ENCODE measurements at places on chromosomes 6 and 20.

DNA sequence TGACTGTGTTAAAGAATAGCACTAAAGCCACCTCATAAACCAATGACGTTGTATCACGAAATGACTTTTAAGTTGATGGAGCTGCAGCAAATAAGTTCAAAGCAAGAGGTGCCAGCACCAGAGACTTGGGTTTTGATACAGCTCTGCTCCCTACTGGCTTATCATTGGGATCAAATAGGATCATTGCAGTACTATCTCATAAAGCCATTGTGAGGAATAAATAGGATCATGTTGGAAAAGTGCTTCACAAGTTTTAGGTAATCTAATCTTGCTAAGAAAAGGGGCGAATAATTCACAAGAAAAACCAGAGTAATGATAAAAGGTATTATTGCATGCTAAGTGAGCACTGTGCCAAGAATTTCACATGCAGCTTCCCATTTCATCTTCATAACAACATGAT lies 10.4 kb upstream of the CEP85L start:
- DNase-seq: no peak

- DNase-seq: no peak
Observed at GRCh38 chr20:47944682-47945081, 159.4 kb upstream of the SULF2 start.

GRCh38 chr6:108526739-108527174 lies 34.0 kb upstream of the FOXO3 start:
- DNase-seq: no peak

- no peak for DNase-seq
Observed at GRCh38 chr20:1538655-1539054, 18.9 kb downstream of the SIRPD start.

DNA sequence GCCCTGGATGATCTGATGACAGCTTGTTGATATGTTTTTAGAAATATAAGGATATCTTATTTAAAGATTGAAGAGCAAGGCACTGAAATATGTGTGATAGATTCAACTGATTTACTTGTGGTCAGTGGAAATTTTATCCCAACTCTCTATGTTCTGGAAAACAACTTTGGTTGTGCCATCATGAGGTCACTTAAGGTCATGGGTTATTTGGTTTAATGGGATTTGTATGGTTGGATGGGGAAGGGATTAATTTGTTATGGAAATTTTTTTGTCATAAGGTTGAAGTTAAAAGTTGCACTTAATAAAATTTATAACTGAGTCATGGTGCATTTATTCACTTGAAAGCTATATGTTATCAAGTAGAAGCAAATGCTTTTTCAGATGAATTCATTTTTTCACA lies 214.3 kb upstream of the LAMP5 start:
- no peak for DNase-seq

GRCh38 chr6:77463861-77464494 lies 687 bp upstream of the HTR1B start:
- no peak for DNase-seq

DNA sequence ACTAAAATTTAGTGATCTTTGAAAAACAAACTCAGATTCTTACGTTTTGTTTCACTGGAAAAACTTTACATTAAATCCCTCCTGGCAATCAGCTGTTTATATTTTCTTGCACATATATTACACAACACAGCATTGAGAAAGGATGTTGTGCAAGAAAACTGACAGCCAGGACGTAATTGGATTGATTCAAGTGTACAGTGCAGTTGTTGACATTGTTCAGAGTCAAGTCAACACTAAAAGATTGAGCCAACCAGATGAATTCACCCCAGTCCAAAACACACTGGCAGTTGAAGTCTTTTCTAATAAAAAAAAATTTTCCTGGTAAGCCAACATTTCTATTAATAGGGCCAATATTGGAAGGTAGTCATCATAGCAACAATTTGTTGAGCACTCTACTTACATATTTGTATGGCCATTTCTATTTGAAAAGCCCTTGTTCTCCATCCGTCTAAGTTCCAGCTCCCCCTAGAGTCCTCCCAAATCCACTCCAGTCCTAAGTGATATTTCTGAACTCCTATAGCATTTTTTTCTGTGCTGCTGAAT lies 20.9 kb upstream of the VNN1 start:
- DNase-seq: no peak

GRCh38 chr6:133108419-133108818 lies 132.7 kb upstream of the EYA4 start:
- DNase-seq: no peak

DNA sequence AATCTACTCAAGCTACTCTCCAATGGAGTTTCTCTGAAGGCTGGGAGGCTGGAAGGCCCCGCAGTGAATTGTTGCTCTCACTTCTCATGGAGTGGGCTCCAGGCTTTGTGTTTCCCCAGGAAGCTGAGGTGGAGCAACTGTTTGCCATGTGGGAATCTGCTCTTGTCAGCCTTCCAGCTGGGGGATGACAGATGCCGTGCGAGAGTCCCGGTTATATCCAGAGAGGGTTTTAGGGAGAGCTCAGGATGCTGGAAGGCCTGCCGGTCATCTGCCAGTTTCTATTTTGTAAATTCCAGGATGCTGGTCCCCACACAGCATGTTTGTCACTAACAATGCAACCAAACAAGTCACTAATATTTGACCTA lies 98.2 kb upstream of the NAA20 start:
- DNase-seq: no peak

- DNase-seq: no peak
Observed at GRCh38 chr6:100343316-100344077, 121.2 kb downstream of the SIM1 start.

DNA sequence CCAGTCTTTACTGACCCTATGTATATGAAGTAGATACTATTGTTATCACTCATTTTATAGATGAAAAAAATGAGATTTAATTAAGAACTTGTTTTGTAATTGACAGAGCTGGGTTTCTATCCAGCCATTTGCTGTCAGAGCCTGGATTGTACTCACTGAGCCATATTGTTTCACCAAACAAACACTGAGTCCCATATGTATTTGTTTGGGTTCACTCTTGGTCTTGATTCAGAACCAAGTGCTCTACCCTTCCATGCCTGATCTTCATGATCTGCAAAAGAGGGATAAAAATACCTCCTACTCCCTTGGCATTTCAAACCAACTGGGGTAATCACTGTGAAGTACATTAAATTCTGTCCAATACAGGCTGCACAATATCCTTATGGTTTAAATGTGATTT lies 52.4 kb downstream of the OPN5 start:
- no peak for DNase-seq

DNA sequence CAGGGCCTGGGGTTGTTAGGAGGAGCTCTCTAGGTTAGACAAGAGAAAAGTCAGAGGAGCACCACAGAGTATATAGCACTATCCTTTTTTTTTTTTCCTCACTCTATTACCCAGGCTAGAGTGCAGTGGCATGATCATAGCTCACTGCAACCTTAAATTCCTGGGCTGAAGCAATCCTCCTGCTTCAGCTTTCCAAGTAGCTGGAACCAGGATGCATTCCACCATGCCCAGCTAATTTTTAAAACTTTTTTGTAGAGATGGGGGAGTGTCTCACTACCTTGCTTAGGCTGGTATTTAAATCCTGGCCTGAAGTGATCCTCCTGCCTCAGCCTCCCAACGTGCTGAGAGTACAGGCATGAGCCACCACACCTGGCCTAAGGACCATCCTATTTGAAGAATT lies 19.3 kb upstream of the AKIRIN2 start:
- DNase-seq: no peak

DNA sequence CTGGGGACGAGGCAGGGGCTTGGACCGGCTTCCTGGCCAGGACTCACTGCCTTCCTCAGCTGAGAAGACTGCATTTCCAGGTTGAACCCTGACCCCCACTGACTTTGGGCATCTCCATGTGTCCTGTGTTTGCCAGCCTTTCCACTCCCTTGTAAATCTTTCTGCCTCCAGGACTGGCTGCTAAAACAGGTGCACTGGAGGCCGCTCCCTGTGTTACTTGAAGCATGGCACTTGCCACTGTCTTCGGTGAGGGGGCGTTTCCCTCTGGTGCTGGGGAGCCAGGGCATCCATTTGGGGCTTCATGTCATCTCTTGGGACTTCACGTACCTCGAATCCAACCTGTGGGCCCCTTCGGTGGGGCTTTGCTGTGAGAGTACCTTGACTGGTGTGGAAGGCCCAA lies 6.7 kb upstream of the RBM38 start:
- no peak for DNase-seq

DNA sequence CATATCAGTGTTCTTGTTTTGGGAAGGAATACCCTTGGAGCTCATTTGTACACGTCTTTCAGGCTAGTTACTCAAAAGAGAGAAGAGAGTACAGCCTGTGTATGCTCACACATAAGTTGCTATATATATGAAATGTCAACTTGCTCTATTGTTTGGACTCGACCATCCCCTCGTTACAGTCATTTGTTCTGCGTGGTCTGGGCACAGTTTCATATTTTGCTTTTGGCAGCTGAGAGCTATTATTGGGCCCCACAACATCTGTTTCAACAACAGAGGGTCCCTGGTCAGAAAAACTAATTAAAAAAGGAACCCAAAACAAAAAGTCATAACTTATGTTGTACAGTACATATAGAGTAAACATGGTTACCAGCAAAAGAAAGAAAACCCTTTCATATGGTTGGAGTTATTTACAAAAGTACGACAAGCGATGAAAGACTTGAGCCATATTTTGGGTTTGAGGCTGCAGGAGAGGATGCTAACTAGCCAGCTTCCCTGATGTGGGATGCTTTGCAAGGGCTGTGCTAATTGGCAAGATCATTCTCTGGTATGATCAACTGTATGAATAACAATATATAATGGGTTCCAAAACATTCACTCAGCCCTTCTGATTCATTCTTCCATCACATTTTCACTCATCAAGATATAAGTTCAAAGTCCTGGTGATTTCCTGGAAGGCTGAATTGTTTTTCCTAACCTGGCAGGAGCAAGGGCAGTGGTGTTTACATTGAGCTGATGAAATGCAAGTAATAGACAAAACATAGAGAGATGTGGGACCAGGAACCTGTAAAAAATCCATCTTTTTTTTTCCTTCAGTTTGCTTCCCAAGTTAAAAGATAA lies 137.9 kb downstream of the RPS12 start:
- DNase-seq: no peak

GRCh38 chr20:20528861-20529260 lies 161.0 kb downstream of the INSM1 start:
- no peak for DNase-seq

GRCh38 chr20:53657732-53658131 lies 64.1 kb upstream of the ZNF217 start:
- no peak for DNase-seq

DNA sequence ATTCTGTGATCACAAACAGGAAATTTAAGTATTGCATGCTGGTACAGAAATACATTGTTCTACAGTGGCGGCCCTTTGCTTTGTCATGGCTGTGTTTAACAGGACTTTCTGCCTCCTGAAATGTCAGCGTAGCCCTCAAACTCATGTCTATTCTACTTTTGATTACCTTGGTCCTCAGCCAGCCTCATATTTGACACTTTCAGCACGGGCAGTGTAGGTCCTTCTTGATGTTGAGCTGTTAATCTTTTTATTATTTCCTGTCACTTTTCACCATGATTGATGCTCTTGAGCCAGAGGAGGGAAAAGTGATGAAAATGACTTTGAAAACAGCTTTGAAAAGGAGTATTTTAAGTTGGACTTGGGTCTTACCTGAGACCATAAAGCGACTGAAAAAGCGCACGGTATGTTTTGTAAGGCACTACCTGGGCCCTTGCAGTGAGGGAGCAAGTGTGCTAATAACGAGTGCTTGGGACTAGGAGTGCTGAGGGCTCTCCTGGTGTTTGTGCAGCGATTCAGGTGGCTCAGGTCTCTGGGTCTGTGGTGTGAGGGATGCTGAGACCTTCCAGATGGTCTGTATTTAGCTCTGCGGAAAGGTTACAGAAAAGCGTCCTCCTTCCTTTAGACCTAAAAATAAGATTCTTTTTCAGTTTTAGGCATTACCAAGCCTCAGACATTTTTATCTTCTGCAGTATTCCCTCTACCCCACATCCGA lies 45.2 kb upstream of the RREB1 start:
- no peak for DNase-seq

GRCh38 chr6:137147195-137147594 lies 26.2 kb downstream of the IL22RA2 start:
- no peak for DNase-seq

- DNase-seq: no peak
Observed at GRCh38 chr6:109449064-109449794, 6.3 kb downstream of the MICAL1 start.

- DNase-seq: no peak
Observed at GRCh38 chr6:94350833-94351232, 931.5 kb upstream of the EPHA7 start.

GRCh38 chr20:15487030-15487429 lies 1086.2 kb downstream of the KIF16B start:
- no peak for DNase-seq

All from natural killer cell (primary cell).